ENCODE measurements at places on chromosomes 1 and 21.

GRCh38 chr1:172670791-172671190 is 11.9 kb downstream of the FASLG start:
- no peak for DNase-seq

GRCh38 chr1:219075121-219075879 is 98.4 kb upstream of the LYPLAL1 start:
- no peak for DNase-seq

GRCh38 chr1:177020851-177021589 is 143.5 kb downstream of the ASTN1 start:
- DNase-seq: no peak

GRCh38 chr1:237324226-237324625 is 282.2 kb downstream of the RYR2 start:
- no peak for DNase-seq

DNA sequence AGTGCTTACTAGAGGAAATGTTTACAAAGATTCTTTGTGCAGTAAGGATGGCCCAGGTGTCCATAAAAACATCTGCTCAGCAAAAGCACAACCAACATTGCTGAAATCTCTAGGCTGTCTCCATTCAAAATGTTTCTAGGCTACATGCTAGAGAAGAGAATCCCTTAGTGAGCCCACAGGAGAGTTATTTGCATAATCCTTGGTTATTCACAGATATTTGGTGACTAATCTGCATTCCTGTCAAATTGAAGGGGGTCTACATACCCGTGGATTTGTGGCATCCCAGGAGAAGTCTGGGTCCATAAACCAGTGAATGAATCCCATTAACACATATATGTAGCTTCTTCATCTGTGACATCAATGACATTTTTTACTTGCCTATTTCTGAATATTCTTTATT is 261.3 kb upstream of the ESRRG start:
- no peak for DNase-seq

GRCh38 chr21:23890652-23891051 is 1716.6 kb downstream of the MRPL39 start:
- DNase-seq: no peak

DNA sequence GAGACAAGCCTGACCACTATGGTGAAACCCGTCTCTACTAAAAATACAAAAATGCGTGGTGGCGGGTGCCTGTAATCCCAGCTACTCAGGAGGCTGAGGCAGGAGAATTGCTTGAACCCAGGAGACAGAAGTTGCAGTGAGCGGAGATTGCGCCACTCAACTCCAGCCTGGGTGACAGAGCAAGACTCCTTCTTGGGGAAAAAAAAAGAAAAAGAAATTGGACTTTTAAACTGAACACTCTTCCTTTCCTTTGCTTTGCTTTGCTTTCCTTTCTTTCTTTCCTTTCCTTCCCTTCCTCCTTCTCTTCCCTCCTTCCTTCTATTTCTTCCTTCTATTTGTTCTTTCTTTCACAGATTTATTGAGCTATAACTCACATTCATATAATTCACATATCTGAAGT is 43.3 kb upstream of the PUM1 start:
- DNase-seq: no peak

Measured in stimulated activated CD4-positive, alpha-beta T cell treated with anti-CD3 and anti-CD28 coated beads, Interleukin-1b, Interleukin-23, amount 100 ng/mL, for 1 hour (primary cell).